ENCODE measurements at places on chromosomes 1 and 21.

- no peak for DNase-seq
Measured at GRCh38 chr1:80155371-80155770, 1148.8 kb upstream of the ADGRL4 start.

DNA sequence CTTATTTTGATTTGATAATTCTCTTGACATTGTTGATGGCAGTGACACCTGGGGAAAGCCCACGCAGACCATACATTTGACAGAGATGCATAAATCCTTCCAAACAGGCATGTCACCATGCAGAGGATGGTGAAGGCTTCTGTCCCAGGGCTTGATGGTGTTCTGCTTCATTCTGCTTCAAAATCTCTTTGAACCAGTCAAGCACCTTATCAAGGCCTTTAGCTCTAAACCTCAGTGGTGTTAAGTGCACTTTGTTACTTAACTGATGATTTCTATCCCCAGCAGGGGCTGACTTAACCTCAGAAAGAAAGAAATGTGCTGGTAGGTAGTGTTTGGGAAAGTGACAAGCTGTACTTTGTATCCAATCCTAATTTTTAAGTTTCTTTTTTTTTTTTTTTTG is 81.1 kb downstream of the RRAGC start:
- no peak for DNase-seq

DNA sequence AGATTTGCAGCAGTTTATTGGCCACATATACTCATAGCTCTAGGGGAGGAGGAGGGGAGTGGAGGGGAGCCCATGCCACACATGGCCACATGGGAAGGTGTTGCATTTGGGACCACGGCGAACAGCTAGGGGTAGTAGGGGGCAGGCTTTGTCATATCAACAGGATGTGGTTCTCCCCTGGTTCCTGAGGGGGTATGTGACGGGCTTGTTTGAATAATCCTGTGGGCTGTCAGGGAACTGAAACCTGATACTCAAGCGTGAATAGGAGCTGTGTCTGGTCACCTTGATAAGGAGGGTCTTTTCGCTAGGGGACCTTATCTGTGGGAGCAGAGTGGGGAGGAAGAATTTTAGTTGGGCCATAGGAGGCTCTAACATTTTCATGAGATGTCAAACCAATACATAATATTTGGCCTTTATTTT is 264.7 kb downstream of the CTH start:
- no peak for DNase-seq

GRCh38 chr1:23869051-23869450 is 961 bp upstream of the FUCA1 start:
- DNase-seq: no peak

DNA sequence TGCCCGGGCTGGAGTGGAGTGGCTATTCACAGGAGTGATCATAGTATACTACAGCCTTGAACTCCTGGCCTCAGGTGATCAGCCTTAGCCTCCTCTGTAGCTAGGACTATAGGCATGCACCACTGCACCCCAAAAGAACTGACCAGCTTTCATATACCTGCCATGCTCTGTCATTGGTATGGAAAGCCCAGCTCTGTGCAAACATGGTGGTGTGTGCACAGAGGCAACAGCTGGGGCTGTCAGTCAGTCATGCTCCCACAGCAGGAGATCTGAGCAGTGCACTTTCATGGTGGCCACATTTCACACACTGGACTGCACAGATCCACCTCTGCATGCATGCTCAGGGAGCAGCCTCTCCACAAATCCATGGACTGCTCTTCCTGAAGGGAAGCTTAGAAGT is 8.8 kb upstream of the JAK1 start:
- DNase-seq: no peak

DNA sequence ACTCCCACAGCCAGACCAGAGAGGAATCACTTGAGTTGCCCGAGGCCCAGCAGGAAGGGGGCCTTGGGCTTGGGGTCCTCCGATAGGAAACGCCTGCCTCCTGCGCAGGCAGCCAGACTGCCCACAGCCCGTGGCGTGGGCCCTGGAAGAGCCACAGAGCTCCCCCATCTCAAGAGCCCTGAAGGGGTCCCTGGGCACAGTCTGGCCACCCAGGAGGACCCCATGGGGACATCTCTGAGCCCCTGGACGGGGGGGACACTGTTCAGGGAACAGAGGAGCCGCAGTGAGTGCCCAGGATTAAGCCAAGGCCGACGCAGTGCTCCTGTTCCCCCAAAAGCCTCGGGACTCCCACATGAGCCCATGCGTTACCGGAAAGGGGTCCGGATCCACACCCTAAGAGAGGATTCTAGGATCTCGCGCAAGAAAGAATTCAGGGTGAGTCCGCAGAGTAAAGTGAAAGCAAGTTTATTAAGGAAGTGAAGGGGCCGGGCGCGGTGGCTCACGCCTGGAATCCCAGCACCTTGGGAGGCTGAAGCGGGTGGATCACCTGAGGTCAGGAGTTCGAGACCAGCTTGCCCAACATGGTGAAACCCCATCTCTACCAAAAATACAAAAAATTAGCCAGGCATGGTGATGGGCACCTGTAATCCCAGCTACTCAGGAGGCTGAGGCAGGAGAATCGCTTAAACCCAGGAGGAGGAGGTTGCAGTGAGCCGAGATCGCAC is 38.1 kb upstream of the LBR start:
- DNase-seq: no peak

GRCh38 chr1:183710333-183710732 is 57.2 kb upstream of the APOBEC4 start:
- DNase-seq: no peak

GRCh38 chr21:21324297-21324696 is 326.1 kb downstream of the NCAM2 start:
- DNase-seq: no peak

GRCh38 chr1:23103001-23103889 is 65.4 kb downstream of the LUZP1 start:
- DNase-seq: no peak

DNA sequence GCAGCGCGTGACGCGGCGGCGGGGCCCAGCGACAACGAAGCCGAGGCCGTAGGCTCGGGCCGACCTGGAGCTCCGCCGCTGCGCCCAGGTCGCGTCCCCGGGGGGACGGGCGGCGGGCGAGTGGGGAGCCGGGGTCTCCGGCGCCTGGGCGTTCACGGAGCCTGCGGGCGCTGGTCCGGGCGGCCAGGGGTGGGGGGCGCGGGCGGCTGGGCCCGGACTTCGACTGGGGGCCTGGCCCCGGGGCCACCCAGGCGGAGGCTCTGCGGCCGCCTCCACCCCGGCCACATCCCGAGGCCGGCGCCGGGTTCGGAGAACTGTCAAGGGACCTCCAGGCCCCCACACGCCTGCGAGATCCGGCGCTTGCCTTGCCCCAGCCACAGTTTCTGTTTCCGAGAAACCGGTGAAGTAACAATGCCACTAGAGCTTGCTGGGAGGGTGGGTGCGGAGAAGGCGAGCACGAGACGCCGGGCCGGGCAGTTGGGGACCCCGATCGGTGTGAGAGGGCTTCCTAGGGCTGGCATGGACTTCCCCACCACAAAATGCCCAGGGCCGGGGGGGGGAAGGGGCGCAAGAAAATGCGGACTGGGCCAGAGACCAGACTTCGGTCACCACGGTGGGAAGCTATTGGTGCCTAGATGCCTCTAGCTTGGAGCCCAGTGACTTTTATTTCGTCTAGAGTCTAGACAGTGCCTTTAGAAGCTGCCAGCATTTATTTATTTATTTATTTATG is 501 bp downstream of the FBXO6 start:
- DNase-seq: no peak

GRCh38 chr1:26281091-26281958 is 1.4 kb downstream of the SH3BGRL3 start:
- no peak for DNase-seq

DNA sequence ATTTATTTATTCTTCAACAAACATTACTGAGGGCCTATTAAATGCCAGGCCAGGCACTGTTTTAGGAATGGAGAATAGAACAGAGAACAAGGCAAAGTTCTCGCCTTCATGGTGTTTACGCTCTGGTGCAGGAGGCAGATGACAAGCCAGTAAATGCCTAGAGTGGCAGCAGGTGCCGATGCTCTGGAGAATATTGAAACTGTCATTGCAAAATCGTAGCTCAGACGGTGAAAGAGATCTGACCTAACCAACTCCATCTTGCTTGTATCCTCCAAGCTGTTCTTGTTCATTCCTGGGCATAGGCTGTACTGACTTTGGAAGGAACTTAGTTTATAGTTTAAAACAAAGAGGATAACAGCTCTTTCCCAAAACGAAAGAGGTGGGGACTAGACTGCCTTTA is 13.5 kb upstream of the ENO1 start:
- DNase-seq: no peak

GRCh38 chr1:114310695-114311271 is 157.1 kb upstream of the SYT6 start:
- DNase-seq: no peak

DNA sequence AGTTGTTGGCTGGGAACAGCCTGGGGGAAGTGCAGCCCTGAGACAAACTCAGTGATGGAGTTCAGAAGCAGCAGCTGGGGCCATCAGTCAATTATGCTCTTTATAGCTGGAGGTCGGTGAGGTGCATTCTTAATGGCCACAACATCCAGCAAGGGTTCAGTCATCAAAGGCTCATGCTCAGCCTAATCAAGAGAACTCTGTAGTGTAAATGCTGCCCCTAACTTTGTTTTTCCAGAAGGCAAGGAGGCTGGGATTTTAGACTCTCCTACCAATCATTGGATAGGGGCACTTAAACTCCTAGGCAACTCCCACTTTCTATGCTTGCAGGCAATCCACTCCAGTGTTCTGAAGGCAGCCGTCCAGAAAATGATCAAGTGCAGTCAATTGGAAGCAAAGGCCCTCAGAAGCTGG is 15.0 kb upstream of the RGS4 start:
- no peak for DNase-seq

DNA sequence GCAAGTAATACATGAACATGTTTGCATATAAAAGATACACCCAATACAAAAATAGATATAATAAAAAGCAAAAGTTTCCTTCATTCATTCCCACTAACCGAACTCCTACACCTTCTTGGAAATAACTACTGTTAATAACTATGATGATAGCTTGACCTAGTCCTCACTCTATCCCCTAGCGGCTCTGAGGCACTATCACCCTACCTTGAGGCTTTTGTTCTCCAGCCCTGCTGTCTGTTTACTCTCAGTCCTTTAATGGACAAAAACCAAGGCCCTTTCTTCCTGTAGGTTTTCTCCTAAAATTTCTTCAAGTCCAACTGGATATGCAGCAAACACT is 186.6 kb downstream of the SLC35F3 start:
- no peak for DNase-seq
